Neuronal stem cell (in vitro differentiated cells): ENCODE measurements at places on chromosomes 5 and 9.

- no peak for DNase-seq
- H3K4me1 ChIP-seq, result peaks cover 15% of the 10 kb centered on the region
- H3K27ac ChIP-seq, result no peak overlapping the region
- no peaks in the 10 kb centered on the region for H3K27me3 ChIP-seq
- H3K4me3 ChIP-seq, result no peak overlapping the region
- peaks cover 20% of the 10 kb centered on the region for H3K36me3 ChIP-seq
These were observed 68.2 kb downstream of the LRSAM1 start for GRCh38 chr9:127519301-127520166.

DNA sequence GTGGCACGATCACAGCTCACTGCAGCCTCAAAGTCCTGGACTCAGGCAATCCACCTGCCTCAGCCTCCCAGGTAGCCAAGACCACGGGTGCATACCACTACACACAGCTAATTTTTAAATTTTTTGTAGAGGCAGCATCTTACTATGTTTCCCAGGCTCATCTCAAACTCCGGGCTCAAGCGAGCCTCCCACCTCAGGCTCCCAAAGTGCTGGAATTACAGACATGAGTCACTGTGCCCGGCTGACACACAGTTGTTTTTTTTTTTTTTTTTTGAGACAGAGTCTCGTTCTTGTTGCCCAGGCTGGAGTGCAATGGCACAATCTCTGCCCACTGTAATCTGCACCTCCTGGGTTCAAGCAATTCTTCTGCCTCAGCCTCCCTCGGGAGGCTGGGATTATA, 70.1 kb upstream of the CNOT6 start:
- H3K36me3 ChIP-seq, result no peaks in the 10 kb centered on the region
- no peak overlapping the region for H3K27ac ChIP-seq
- no peaks in the 10 kb centered on the region for H3K4me1 ChIP-seq
- no peak for DNase-seq
- no peak overlapping the region for H3K4me3 ChIP-seq

GRCh38 chr9:136175616-136176197, 29.2 kb downstream of the LHX3 start:
- no peak overlapping the region for H3K4me3 ChIP-seq
- H3K4me1 ChIP-seq, result peaks cover 13% of the 10 kb centered on the region

DNA sequence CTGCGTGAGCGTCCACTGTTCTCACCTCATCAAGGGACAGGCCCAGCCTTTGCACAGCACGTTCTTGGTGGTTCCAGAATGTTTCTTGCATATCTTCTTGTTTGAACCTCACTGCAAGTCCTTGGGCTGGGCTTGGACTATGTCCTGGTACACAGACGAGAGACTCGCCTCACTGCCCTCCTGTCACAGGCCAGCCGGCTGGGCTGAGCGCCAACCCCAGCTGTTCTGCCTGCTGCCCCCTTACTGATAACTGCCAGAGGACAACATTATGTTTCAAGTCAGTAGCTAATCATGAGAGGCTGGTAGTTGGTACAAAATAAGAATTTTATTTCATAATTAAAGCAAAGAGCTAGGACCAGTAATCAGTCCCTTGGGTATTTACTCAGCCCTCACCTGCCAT, 52.8 kb upstream of the LRRTM2 start:
- no peaks in the 10 kb centered on the region for H3K27me3 ChIP-seq
- H3K36me3 ChIP-seq, result peaks cover 95% of the 10 kb centered on the region
- no peak for DNase-seq
- no peak overlapping the region for H3K27ac ChIP-seq

- no peaks in the 10 kb centered on the region for H3K27me3 ChIP-seq
- peaks cover 94% of the 10 kb centered on the region for H3K36me3 ChIP-seq
- H3K27ac ChIP-seq, result no peak overlapping the region
These were observed 32.4 kb downstream of the CEP72 start for GRCh38 chr5:644509-644908.

- no peak overlapping the region for H3K4me3 ChIP-seq
- no peaks in the 10 kb centered on the region for H3K27me3 ChIP-seq
- H3K4me1 ChIP-seq, result peaks cover 14% of the 10 kb centered on the region
- H3K36me3 ChIP-seq, result no peaks in the 10 kb centered on the region
- no peak for DNase-seq
- no peak overlapping the region for H3K27ac ChIP-seq
These were observed 477.5 kb upstream of the MPDZ start for GRCh38 chr9:13756943-13757342.

DNA sequence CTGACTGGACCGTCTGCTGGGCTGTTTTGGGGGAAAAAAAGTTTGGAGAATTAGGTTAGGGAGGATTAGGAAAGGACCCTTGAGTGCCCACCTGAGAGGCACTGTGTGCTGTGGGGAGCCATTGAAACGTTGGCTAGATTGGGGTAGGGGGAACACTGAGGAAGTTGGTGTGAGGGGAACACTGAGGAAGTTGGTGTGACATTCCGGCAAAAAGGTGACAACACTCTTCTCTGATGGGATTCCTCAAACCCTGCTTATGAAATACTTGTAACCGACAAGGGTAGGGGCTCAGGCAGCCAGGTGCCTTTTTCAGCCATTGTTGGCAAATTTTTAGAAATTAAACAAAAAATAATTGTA, 1.0 kb downstream of the CYSTM1 start:
- H3K36me3 ChIP-seq, result no peaks in the 10 kb centered on the region
- H3K4me3 ChIP-seq, result peak overlapping the region; percentile 91
- H3K4me1 ChIP-seq, result peaks cover 9% of the 10 kb centered on the region
- H3K27ac ChIP-seq, result peak overlapping the region; percentile 86
- H3K27me3 ChIP-seq, result no peaks in the 10 kb centered on the region

DNA sequence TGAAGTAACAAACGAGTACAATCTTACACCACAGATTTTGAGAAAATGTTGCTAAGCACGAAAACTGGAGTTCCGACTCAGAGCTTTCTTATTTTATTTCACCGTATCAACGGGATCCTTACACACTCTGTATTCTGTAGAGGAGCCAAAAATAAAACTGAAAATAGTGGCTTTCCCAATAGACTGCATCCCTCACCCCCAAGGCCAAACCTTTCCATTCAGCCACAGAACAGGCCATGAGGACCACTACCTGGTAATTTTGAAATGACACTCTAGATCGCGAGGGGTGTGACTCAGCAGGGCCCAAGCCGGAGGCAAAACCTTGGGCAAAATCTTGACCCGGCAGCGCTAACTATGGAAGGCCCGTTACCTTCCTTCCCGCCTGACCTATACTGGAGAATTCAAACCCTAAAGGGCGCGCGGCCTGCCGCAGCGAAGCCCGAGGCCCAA, 432 bp downstream of the HSPA9 start:
- H3K4me1 ChIP-seq, result peaks cover 9% of the 10 kb centered on the region
- H3K27me3 ChIP-seq, result no peaks in the 10 kb centered on the region
- peak overlapping the region; percentile 98 for H3K27ac ChIP-seq
- peaks cover 46% of the 10 kb centered on the region for H3K36me3 ChIP-seq
- no peak for DNase-seq

- DNase-seq, result no peak
- H3K27me3 ChIP-seq, result no peaks in the 10 kb centered on the region
These were observed 93.2 kb upstream of the RUSC2 start for GRCh38 chr9:35396560-35397215.

GRCh38 chr5:140402258-140403074, 833 bp downstream of the ANKHD1 start:
- H3K27ac ChIP-seq, result peak overlapping the region; percentile 88
- DNase-seq, result peak; percentile 54
- no peaks in the 10 kb centered on the region for H3K27me3 ChIP-seq

- H3K27ac ChIP-seq, result no peak overlapping the region
- no peak for DNase-seq
- no peaks in the 10 kb centered on the region for H3K4me1 ChIP-seq
- H3K36me3 ChIP-seq, result no peaks in the 10 kb centered on the region
- H3K4me3 ChIP-seq, result no peak overlapping the region
These were observed 53.4 kb downstream of the CDH10 start for GRCh38 chr5:24591426-24591825.

GRCh38 chr5:16550316-16550952, 66.4 kb downstream of the RETREG1 start:
- peaks cover 2% of the 10 kb centered on the region for H3K4me1 ChIP-seq
- no peaks in the 10 kb centered on the region for H3K27me3 ChIP-seq
- DNase-seq, result no peak
- H3K36me3 ChIP-seq, result no peaks in the 10 kb centered on the region

DNA sequence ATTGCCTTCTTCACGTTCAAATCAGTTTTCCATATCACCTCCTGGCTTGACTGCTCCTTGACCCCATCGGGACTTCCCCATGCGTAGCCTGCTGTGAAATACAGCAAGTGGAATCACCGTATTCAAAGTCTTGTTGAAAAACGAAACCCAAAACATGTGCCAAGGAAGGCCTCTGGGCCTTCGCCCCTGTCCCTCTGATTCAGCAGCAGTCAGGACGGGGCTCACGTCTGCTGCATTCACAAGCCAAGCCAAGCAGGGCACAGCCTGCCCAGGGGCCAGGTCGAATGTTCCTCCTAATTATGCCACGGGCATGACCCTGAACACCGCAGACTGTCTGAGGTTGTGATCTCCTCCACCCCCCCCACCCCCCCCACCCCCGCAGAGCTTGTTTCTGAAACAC, 960 bp upstream of the CTNND2 start:
- no peaks in the 10 kb centered on the region for H3K27me3 ChIP-seq
- no peaks in the 10 kb centered on the region for H3K36me3 ChIP-seq
- peaks cover 5% of the 10 kb centered on the region for H3K4me1 ChIP-seq
- DNase-seq, result no peak

DNA sequence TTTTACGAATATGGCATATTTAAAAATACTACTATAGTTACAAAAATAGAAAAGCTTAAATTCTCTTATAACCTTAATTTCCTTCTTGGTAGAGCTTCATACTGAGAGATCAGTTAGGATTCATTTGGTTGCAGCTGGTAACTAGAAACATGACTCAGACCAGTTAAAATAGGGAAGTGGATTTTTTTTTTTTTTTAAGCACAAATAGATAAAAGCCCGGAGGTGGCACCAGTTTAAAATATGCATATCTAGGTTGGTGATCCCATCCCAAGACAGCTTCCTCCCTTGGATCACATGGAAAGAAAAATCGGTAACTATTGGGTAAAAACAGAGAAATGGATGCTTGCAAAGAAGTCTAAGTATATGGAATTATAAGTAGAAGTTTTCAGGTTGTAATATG, 1634.3 kb downstream of the MAT2B start:
- H3K4me3 ChIP-seq, result no peak overlapping the region
- H3K27ac ChIP-seq, result no peak overlapping the region
- no peak for DNase-seq
- H3K4me1 ChIP-seq, result peaks cover 5% of the 10 kb centered on the region
- no peaks in the 10 kb centered on the region for H3K27me3 ChIP-seq
- H3K36me3 ChIP-seq, result no peaks in the 10 kb centered on the region

GRCh38 chr5:135005076-135005475, 29.0 kb downstream of the PITX1 start:
- no peaks in the 10 kb centered on the region for H3K4me1 ChIP-seq
- no peaks in the 10 kb centered on the region for H3K27me3 ChIP-seq
- no peaks in the 10 kb centered on the region for H3K36me3 ChIP-seq
- DNase-seq, result no peak

DNA sequence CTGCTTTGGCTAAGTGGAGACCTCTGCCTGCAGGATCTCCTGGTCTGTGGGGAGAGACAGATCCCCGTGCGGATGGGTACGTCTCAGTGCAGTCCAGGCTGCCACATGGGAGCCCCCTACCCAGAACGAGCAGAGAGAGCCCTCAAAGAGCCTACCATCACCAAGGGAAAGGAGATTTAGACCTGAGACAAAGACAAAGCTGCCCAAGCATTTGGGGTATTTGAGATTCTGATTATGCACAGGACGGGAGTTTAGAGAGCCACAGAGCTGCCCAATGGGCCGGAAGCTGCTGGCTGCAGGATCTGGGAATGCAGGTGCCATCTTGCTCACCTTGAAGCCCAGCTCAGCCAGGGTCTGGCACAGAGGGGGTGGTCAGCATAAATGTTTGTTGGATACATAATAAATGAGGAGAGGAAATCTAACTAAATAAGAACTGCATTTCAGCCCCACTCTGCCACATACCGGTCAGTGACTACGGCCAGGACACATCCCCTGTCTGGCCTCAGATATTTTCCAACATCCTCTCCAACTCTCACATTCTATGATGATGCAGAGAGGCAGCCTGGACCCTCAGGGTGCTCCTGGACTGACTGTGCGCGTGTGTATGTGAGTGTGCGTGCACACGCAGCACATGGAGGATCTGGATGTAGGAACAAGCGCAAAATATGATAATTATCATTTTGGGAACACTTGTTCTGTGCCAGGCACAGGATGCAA, 157.8 kb downstream of the FGF18 start:
- DNase-seq, result no peak
- peaks cover 26% of the 10 kb centered on the region for H3K4me1 ChIP-seq
- no peaks in the 10 kb centered on the region for H3K36me3 ChIP-seq

DNA sequence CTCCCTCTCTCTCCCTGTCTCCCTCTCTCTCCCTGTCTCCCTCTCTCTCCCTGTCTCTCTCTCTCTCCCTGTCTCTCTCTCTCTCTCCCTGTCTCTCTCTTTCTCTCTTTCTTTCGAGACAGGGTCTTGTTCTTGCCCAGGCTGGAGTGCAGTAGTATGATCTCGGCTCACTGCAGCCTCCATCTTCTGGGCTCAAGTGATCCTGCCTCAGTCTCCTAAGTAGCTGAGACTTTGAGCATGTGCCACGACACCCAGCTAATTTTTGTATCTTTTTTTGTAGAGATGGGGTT, 14.3 kb downstream of the TRIO start:
- H3K27ac ChIP-seq, result no peak overlapping the region
- peaks cover 35% of the 10 kb centered on the region for H3K4me1 ChIP-seq
- no peak for DNase-seq
- H3K4me3 ChIP-seq, result no peak overlapping the region
